Fibroblast of villous mesenchyme (primary cell): ENCODE measurements at places on chromosomes 11 and 22.
A peak's percentile ranks its signal among the peaks of the same experiment; 100 is the strongest.

DNA sequence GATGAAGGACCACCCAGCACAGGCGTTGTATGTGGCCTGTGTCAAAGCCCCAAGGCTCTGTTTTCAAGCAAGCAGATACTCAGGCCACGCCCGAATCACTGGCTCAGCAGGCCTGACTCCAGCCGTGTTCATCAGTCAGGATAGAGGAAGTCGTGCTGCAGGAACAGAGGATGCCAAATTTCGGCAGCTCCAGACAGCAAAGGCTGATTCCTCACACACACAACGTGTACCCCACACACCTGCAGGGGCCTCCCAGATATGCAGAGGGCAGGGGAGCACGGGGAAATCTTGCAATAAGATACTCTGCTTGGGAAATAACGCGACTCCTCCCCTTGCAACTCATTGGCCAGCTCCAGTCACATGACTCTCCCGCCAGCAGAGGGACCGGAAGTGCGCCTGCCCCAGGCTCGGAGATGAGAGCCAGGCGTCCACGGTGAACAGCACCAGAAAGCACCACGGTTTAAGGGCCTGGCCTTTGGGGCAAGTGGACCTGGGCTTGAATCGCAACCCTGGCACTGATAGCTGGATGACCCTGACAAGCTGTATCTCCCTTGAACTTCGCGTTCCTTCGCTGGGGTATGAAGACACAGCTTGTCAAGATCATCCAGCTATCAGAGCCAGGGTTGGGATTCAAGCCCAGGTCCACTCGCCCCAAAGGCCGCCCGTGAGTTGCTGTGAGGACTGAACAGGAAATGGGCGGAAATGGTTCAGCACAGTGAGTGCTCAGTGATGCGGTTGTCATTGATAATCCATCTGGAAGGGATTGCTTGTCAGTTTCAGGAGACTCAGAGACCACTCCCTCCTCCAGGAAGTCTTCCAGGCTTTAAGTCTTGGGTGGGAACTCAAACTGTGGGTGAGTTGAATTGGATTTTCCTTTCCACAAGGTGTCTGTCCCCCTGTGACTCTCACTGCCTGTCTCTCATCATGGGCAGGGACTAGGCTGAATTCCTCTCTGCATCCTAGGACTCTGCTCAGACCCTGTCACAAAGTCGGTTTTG, 88.5 kb downstream of the MYEOV start:
- DNase-seq = peak; percentile 67

DNA sequence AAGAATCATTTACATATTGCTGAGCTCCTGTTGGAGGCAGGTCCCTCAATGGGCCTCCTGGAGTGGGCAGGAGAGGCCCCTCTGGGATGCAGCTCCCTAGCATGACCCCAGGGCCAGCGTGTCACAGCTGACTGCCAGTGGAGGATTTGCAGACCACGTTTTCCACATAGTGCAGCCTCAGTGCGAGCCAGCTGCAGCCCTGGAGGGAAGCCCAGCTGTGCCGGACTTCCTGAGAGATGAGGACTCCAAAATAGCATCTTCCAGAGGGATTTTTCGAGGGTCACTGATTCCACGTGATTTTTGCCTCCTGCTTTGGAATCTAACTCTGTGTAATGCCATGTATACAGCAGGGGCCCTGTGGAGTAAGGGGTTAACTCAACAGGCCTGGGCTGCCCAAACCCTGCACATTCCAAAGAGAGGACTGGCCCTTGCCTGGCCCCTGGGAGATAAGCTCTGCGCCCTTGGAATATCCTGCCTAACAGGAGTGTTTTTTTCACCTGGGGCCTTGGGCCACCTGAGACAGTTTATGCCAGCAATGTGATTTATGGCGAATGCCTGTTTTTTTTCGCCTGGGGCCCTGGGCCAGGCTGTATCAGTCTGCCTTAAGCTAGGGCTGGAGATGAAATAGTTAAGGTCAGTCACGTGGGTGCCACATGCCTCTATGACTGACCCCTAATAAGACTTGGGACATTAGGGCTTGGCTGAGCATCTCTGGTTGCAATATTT, 47.4 kb downstream of the RPS6KA4 start:
- peak; percentile 38 for DNase-seq

DNA sequence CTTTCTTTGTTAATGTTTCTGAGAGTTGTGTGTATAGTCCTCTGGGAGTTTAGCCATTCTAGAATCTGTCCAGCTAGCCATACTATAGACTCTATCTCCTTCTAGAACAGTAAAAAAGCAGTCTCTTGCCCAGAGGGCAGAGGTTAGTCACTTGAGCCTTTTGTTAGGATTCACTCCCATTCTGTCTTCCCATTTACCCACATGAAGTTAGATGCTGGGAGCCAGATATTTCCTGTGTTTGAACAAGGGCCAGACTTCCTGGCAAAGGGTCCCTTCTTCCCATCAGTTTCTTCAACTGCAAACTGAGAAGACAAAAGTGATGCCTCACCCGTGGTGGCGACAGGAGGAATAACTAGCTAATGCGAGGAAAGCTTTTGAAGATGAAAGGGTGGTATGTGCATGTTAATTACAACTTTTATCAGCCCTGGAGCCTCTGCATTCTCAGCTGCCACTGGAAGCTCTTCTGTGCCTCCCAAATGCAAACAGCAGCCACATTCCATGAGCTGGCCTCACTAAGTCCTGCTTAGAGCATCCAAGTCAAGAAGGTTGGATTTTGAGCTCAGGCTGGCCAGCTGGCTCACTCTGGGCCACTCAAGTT, 12.8 kb downstream of the CD44 start:
- DNase-seq = no peak

GRCh38 chr11:83278351-83278750, 7.8 kb downstream of the CCDC90B start:
- no peak for DNase-seq
